ENCODE measurements at places on chromosomes 1 and 21. TPM values are rescaled to one million over a fixed set of nuclear protein-coding genes. Genes with fewer than 3 reads are reported as not detected.

FMOD gene
- 16.5 TPM for polyA plus RNA-seq

L1TD1 gene
- 0.28 TPM for polyA plus RNA-seq

CNIH3 gene
- 0.70 TPM for polyA plus RNA-seq

SHISA4 gene
- polyA plus RNA-seq, result 7.7 TPM

CHODL gene
- polyA plus RNA-seq, result 0.13 TPM

ITLN2 gene
- 23.7 TPM for polyA plus RNA-seq

ARHGEF10L gene
- 24.9 TPM for polyA plus RNA-seq
